AG04449 (cell line): ENCODE measurements at places on chromosomes 7 and 10.

- peak; percentile 53 for DNase-seq
Measured at GRCh38 chr10:87863053-87863943, at the start of the genes KLLN and PTEN. KLLN (minus strand) TSS chr10:87863533; CDS start chr10:87862487, 1,046 bp downstream. PTEN (plus strand) TSS chr10:87863625; CDS start chr10:87864470, 845 bp downstream.

DNA sequence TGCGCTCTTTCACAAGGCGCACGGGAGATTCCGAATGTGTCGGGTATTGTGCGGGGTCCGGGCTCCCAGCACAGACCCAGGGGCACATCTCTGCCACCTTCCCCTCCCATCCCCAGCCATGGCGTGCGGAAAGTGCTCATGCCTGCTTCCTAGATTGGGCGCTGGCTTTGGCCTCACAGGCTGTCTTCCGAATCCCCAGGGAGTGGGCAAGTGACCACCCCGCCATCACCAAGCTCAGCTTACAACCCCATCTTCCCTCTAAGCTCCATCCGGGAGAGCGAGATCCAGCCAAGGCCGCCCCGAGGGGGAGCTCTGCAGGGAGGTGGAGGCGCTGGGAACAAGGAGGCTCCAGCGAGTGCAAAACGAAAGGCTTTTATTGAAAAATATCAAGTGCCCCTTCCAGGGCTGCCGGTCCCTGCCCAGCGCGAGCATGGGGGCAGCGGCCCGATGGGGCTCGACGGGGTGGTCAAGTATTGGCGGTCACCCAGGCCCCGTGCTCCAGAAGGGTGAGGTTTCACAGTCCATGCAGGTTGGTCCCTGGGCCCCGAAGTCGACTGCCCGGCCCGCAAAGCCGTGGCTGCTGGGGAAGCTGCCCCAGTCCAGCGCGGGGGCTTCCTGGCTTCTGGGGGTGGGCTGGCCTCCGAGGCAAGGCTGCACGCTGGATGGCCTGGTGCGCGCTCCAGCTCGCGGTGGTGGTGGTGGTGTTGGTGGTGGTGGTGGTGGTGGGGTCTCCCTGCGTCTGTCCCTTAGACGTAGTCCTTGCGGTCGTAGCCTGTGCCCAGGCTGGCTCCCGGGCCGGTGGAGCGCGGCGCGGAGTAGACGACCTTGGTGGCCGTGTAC lies 1.2 kb downstream of the CLDN3 start:
- DNase-seq, result no peak

DNA sequence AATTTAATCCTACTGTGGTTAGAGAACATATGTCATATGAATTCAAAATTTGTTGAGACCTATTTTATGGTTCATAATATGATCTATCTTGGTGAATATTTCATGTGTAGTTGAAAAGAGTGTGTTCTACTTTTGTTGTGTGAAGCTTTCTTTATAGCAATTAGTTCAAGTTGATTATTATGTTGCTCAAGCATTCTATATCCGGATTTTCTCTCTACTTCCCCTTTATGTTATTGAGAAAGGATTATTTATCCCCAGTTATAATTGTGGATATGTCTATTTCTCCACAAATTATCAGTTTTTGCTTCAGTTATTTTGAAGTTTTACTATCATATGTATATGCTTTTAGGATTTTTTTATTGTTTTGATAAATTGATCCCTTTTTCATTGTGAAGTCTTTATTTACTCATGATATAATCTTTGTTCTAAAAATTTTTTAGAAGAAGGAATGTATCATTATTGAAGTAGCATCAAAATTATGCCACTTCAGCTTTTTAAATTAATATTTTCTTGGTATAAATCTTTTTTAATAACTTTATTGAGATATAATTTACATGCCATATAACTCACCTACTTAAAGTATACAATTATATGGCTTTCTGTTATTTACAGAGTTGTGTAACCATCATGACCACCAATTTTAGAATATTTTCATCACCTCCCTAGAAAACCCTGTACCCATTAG lies 12.0 kb upstream of the MEST start:
- no peak for DNase-seq

- DNase-seq, result no peak
Measured at GRCh38 chr10:32132357-32132946, 76.2 kb upstream of the KIF5B start.

- no peak for DNase-seq
Measured at GRCh38 chr10:100998183-100998990, 1.2 kb upstream of the LZTS2 start.

- DNase-seq, result no peak
Measured at GRCh38 chr10:114100848-114101741, 57.4 kb downstream of the ADRB1 start.

- DNase-seq, result no peak
Measured at GRCh38 chr7:40890088-40890692, 755.4 kb downstream of the SUGCT start.
